ENCODE measurements at places on chromosomes 13 and 19. TPM values are rescaled to one million over a fixed set of nuclear protein-coding genes. Genes with fewer than 3 reads are reported as not detected.

Gene GADD45B
- 31.1 TPM for total RNA-seq

Gene ZNF534
- not detected for total RNA-seq

Gene TEX26
- total RNA-seq = not detected

Gene ZFP14
- total RNA-seq = 4.7 TPM

Gene RBM26
- 28.2 TPM for total RNA-seq

Gene MAST1
- 0.87 TPM for total RNA-seq

Gene CERS4
- total RNA-seq = 24.4 TPM

Gene RASL11A
- total RNA-seq = 18.8 TPM

Gene ZNF567
- total RNA-seq = 4.0 TPM

Gene CD22
- 0.25 TPM for total RNA-seq

Gene CGB5
- total RNA-seq = not detected

Gene KISS1R
- not detected for total RNA-seq

Gene LRRC4B
- total RNA-seq = 0.12 TPM

Gene MUC16
- under 0.01 TPM for total RNA-seq

All from uterine smooth muscle cell (primary cell).